NCI-H2081 treated with DMSO at 0.1 percent for 48 hours (cell line): ENCODE measurements at places on chromosomes 2 and 18.

- no peak for DNase-seq
Measured at GRCh38 chr2:205474741-205475415, 207.4 kb upstream of the NRP2 start.

DNA sequence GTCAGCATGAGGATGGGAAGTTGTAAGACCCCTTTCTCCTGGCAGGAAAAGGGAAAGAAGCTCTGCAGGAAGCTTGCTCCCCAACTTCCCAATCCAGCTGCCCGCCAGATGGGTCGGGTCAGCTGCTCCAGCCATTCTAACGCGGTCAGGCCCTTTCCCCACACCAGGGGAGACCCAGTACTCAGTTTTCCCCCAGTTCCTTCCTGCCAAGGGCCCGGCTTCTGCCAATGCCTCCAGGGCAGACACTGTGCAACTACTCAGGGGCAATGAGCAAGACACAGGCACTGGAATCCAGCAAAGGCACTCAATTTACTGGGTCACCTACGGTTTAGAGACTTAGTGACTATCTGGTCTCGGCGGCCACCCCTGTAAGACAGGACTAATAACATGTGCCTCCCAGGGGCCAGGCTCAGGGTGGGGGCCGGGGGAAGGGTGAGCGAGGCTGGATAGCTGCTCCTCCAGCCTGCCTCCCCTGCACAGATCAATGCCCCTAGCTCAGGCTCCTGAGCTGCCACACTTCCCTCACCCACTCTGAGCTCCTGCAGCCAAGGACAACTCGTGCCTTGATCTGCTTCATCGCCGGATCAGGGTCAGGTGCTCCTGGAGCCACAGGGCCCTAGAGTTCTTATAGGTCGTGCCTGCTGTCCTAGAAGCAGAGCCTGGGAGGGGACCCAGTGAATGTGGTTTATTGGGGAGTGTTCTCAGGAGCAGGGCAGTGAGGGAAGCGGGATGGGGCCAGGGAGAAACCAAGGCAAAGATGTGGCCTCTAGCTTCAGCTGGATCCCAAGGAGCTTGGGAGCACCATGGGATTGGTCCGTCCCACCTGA is 171.1 kb downstream of the ZFP36L2 start:
- no peak for DNase-seq

- DNase-seq: no peak
Measured at GRCh38 chr2:51350100-51350499, 318.2 kb upstream of the NRXN1 start.

DNA sequence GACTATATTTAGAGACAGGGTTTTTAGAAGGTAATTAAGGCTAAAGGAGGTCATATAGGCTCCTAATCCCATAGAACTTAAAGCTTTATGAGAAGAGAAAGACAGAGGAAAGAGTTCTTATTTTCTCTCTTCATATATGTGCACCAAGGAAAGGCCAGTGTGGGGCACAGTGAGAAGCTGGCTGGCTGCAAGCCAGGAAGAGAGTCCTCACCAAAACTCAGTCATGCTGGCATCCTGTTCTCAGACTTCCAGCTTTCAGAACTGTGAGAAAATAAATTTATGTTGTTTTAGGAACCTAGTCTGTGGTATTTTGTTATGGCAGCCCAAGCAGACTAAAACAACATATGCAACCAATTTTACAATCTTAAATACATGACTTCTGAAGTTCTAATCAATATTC is 31.5 kb upstream of the ATIC start:
- no peak for DNase-seq
